A549 treated with CpdA at 1 μM for 4 hours (cell line): ENCODE measurements at places on chromosomes 11 and 22. TPM values are rescaled to one million over a fixed set of nuclear protein-coding genes. Genes with fewer than 3 reads are reported as not detected.

Gene APOA4
- total RNA-seq, result not detected in 5 replicates

Gene ALDH3B2
- not detected in 5 replicates for total RNA-seq

Gene CRYBB3
- not detected in 5 replicates for total RNA-seq

Gene YWHAH
- total RNA-seq, result 124 to 141 TPM (median 131 TPM) in 5 replicates
